ENCODE measurements at places on chromosomes 3 and 15.

DNA sequence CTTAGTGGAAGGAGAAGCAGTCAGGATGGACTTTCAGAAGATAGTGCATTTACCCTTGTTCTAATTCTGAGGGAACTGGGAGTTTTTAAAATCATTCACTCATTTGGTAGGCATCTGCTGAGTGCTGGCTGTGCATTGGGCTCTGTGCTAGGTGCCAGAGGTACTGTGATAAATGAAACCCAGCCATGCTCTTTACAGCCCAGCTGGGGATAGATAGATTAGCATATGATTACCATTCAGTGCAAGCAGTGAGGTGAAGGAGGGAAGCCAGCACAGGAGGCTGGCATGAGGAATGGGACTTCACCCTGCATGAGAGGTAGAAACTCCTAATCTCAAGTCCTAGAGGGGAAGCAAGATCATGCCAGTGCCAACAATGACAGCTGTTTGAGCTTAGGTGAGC lies 361.9 kb upstream of the TRIM42 start:
- no peak for DNase-seq

- DNase-seq = no peak
These were observed 384.9 kb upstream of the PROK2 start for GRCh38 chr3:72169561-72170472.

DNA sequence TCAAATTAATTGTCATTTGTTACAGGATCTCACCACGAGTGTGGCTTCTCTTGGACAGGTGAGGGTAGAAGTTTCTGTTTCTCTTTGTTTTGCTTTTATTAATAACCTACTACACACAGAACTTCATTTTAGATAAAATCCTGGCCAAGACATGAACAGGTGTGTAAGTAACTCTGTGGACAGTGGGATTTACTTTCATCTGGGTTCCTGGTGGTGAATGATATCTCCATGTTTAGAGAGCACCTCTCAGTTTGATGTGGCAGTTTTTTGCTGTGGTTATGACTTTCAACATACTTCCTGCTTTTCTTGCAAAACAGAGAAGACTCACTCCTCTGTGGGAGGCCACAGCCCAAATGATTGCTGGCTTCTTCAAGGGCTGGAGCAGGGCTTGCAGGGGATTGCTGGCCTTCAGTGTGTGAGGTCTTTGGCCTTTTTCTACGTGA lies 71.1 kb upstream of the XCR1 start:
- no peak for DNase-seq

GRCh38 chr3:86771741-86772512 lies 219.0 kb downstream of the VGLL3 start:
- DNase-seq = no peak

GRCh38 chr15:70792171-70792573 lies 28.8 kb upstream of the UACA start:
- DNase-seq = no peak

- DNase-seq = no peak
These were observed 1.8 kb downstream of the CADPS start for GRCh38 chr3:62873451-62873760.

DNA sequence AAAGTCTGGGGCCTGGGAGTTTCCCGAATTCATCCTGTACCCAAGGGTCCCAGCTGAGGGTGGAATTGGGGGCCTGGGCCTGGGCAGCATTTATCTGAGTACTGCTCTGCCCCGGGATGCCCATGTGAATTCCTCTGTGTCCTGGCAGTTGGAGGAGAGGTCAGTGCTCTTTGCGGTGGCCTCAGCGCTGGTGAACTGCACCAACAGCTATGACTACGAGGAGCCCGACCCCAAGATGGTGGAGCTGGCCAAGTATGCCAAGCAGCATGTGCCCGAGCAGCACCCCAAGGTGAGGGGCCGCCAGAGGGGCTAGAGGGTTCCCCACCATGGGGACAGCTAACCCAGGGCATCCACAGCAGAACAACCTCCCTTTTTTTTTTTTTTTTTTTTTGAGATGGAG lies 6.2 kb upstream of the RCCD1 start:
- DNase-seq = no peak

DNA sequence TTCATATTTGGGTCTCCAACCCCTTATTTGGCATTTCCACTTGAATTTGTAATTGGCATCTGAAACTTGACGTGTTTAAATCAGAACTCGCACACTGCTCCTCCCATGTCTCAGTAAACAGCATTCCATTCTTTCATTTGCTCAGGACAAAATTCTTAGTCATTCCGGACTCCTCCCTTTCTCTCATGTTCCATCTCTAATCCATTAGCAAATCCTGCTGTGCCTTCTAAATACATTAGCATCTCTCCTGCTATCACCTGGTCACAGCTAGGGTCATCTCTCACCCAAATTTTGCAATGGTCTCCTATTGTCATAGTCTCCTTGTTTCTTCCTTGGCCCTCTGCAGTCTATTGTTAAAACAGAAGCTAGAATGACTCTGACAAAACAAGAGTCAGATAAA lies 119.9 kb upstream of the CADPS start:
- DNase-seq = no peak

GRCh38 chr3:116199063-116199462 lies 246.2 kb downstream of the LSAMP start:
- no peak for DNase-seq

- DNase-seq = no peak
These were observed 74.4 kb upstream of the MYO5C start for GRCh38 chr15:52370010-52370409.

- no peak for DNase-seq
These were observed 318.8 kb upstream of the NAALADL2 start for GRCh38 chr3:174540116-174540908.

DNA sequence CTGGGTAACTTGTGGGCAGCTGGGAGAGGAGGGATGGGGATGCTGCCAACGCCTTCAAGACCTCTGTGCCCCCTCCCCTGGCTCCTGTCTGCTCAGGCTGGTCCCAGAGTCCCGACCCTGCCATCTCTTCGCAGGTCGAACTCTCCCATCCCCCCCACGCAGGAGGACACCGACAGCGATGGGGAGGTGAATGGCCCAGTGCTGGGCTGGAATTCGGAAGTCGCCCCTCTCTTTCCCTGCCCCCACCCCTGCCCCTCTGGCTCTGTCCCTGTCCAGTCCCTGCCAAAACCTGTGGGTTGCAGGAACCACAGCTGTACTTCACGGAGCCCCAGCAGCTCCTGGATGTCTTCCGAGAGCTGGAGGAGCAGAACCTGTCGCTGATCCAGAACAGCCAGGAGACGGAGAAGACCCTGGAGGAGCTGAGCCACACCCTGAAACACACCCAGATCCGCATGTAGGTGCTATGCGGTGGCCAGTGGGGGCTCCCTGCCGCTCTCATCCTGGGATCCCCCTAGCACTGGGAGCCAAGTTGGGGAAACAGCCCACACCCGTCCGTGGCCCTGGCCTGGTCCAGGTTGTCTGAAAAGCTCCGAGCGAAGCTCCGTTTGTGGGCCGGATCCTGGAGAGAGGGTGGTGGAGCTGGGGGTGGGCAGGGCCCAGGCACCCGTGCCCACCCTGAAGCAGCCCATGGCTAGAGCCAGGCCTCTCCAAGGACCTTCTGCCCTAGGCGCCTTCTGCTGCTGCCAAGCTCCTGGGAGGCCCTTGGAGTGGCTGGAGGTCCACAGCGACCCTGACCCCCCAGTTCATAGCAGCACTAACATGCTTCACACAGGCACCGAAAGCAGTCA lies 28.7 kb downstream of the CFAP100 start:
- DNase-seq = no peak

GRCh38 chr3:18010001-18010400 lies 267.6 kb upstream of the TBC1D5 start:
- DNase-seq = no peak

- no peak for DNase-seq
These were observed 130.8 kb downstream of the VPS8 start for GRCh38 chr3:184942735-184943134.

GRCh38 chr3:77506384-77506783 lies 466.5 kb downstream of the ROBO2 start:
- no peak for DNase-seq

DNA sequence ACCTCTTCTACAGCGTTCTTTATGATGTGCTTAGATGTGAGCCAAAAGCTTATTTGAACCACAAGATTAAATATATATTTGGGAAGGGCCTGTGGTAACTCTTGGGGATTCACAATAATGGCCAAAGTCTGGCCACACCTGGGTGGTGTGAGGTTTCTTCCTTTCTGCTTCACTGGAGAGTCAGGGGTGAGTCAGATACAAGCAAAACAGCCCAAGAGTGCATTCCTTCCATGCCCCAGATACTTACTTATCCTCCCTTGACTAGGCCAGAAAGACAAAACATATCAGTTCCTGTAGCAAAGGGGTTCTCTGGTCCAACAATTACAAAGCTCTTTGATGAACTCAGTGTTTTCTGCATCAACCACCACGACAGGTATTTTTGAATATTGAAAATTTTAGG lies 941 bp downstream of the ZBED2 start:
- no peak for DNase-seq

DNA sequence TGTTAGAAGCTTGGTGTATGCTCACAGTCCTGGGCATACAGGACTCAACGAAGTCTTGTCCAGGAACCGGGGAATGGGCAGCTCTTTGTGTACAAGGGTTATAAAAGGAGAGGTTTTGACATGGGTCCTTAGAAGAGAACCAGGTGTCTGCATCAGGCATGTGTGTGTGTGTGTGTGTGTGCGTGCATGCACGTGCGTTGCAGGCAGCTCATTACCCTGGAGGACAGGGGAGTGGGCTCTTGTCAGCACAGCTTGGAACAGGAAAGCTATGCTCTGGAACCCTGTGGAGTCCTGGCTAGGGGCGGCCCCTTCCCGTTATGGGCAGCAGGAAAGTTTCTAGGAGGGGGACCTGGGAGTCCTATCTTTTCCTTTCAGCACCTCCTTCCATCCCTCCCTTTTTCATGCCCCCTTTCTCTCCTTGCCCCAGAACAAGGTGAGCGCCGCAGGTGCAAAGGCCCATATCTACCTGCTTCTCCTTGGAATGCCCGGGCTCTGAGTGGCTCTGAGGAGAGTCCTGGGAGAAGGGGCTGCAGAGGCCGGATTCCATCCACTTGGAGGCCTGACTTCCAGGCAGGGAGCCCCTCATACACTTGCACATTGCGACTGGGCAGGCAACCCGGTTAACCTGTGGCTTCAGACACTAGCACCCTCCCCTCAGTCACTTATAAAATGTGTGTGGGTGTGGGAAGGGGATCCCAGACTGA lies 33.9 kb upstream of the LCTL start:
- DNase-seq = no peak

- DNase-seq = no peak
These were observed 220.0 kb downstream of the SV2B start for GRCh38 chr15:91320101-91320500.

GRCh38 chr3:71701251-71701762 lies 23.9 kb downstream of the EIF4E3 start:
- no peak for DNase-seq

Data from activated naive CD8-positive, alpha-beta T cell treated with anti-CD3 and anti-CD28 coated beads, Interleukin-2, amount 50 U/mL, for 16 hours (primary cell).